Stimulated activated CD4-positive, alpha-beta T cell treated with anti-CD3 and anti-CD28 coated beads, Interleukin-1b, Interleukin-23, amount 100 ng/mL, for 1 hour (primary cell): ENCODE measurements at places on chromosomes 11 and 22.

DNA sequence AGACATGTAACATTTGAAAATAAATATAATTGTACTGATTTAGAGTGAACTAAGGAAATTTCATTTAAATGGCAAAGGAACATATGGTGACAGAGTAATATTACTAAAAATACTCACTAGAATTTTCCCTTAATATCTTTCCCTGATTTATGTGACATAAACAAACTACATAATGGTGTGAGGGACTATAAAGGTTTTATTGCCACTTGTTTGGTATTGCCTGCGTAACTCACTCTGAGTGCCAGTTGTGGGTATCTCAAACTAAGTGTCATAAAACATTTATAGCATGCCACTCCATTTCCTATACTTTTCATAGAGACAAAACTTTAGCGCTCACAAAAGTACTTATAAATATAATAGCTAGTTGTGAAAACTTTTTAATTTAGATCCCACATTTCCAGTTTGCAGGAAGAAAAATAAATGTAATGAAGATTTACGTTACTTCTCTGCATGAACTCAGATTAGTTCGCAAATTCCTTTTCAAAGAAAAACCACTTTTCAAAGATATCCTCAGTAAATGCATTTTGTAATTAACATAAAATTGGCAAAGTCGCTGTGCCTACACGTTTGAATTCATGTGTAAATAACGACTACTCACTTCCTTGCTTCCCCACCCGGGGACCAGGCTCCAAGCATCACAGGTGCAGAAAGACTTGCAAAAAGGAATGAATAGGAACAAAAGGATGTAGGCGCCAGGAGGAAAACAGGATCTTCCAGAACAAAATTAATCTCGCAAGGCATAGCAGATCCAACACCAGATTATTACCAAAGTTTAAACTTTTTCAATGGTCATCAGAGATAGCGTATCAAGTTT lies 1.6 kb upstream of the QSER1 start:
- no peak for DNase-seq

- no peak for DNase-seq
These were observed 23.2 kb downstream of the RTN4R start for GRCh38 chr22:20244691-20245576.

- no peak for DNase-seq
These were observed 97.2 kb downstream of the FBXO7 start for GRCh38 chr22:32571761-32572160.

DNA sequence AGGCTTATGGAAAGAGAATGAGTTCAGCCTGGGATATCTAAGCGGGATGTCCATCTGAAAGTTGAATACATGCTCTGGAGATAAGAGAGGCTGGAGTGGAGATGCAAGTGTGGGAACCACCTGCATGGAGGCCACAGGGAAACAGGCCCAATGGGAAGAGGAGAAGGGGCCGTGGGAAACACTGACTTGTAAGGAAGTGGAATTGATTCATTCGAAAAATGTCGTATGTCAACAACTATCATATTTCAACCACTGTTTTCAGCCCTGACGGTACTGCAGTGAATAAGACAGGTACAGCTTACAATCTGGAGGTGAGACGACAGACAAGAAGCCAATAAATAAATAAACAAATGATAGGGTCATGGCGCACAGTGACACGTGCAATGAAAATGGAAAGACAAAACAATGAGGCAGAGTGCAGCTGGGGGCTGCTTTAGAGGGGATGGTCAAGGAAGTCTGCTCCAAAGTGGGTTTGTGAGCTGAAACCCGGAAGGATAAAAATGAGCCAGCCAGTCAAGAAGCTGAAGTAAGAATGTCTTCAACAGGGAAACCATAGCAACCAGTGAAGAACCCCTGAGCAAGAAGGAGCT lies 35.9 kb downstream of the EFCAB6 start:
- DNase-seq, result no peak

DNA sequence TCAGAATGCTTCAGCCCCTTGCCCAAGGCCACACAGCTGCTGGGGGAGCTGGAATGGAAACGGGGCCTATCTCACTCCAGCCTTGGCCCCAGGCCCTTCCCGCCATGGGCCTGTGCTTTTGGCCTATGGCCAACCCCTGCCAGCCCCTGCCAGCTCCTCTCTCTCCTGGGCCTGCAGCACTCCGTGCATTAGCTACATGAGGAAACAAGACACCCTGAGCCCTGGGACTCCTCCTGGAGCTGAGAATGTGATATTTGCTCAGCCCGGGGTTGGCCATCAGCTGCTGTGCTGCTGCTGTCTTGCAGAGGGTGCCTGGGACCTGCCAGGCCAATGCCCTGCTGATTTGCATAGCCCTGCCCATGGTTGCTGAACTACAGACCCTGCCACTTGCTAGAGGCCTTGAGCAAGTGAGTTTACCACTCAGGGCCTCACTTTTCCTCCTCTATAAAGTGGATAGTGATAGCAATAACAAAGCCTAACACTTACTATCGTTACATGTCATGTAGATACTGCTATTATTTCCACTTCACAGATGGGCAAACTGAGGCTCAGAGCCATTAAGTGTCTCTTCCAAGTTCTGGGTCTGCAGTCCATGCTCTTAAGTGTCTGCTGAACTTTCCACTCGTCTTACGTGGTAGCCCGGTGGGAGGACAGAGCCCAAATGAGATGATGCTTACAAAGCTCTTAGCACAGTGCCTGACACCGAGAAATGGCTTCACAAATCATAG lies 99.6 kb downstream of the KIAA1671 start:
- DNase-seq, result no peak

DNA sequence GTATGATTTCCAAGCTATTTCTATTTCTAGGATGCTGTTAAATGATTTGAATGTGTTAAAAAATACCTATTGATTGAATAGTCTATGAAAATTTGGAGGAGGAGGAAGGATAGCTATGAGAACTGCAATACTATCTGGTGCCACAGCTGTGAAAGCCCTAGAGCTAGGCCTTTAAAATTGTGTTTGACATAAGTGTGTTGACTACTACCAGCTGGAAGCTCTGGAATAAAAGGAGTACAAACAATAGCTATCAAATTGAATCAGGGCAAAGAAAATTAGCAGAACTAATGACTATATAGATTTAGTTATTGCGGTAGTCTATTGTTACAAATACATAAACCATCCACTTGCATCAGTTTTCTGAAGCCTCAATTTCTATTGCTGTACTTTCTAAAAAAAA lies 124.8 kb upstream of the CNTN5 start:
- no peak for DNase-seq

DNA sequence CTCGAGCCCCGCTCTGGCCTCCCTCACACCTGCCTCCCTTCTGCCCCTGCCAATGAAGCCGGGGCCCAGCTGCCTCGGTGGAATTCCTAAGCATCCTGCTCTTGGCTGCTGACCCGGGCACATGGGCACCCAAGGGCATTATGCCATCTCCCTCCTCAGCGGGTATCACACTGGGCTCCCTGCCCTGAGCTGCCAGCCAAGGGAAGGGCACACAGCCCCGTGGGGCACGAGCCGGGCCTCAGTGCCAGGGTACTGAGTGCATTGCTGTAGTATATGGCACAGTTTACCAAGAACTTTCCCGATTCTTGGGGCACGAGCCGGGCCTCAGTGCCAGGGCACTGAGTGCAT lies 43.8 kb upstream of the JAM3 start:
- DNase-seq, result no peak

GRCh38 chr11:69101115-69101791 lies 52.5 kb downstream of the TPCN2 start:
- peak; percentile 76 for DNase-seq

GRCh38 chr22:37023743-37024338 lies 4.3 kb downstream of the MPST start:
- no peak for DNase-seq

GRCh38 chr11:119780222-119780953 lies 51.4 kb upstream of the NECTIN1 start:
- DNase-seq, result no peak
